Caki2 (cell line): ENCODE measurements at places on chromosomes 7 and 10.

DNA sequence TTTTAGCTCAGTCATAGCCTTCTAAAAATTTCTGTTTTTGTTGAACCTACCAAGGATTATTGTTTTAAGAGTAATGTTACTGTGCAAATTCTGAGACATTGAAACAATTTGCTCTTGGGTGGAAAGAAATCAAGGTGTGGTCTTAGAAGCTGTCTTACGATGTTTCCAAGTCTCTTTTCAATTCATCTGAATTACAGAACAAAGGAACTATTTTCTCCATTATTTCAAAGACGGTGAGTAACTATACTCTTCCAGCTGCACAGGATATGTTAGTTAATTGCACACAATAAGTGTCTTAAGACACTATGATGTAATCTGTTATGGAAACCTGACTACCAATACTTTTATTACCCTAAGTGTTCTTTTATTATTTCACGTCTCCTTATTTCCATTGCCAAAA, 106.8 kb upstream of the POM121L12 start:
- no peak for DNase-seq

GRCh38 chr10:48731654-48732053, 47.0 kb downstream of the WDFY4 start:
- no peak for DNase-seq

DNA sequence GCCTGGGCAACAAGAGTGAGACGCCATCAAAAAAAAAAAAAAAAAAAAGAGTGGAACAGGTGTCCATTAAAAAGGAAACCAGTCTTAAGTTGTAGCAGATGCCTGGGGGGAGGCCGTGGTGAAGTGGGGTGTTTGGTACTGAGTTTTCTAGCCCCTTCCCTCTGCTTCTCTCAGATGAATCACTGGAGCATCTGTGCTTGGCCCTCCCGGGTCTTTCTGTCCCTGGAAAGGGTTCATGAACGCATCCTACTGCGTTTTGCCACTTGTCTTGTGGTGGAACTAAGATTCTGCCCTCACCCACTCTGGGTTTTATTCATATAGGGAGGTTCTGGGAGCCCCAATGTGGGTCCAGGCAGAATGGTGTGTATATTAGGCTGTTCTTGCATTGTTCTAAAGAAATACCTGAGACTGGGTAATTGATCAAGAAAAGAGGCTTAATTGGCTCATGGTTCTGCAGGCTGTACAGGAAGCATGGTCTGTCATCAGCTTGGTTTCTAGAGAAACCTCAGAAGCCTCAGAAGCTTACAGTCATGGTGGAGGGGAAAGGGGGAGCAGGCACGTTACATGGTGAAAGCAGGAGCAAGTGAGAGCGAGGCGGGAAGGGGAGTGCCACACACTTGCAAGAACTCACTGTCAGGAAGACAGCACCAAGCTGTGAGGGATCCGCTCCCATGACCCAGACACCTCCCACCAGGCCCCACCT, 63.5 kb downstream of the CAMK1D start:
- no peak for DNase-seq

- no peak for DNase-seq
These were observed 163.3 kb downstream of the ADARB2 start for GRCh38 chr10:1573981-1574380.

- no peak for DNase-seq
These were observed 82.8 kb downstream of the ALOX5 start for GRCh38 chr10:45456822-45457221.

GRCh38 chr7:39095875-39096619, 118.3 kb downstream of the POU6F2 start:
- no peak for DNase-seq

DNA sequence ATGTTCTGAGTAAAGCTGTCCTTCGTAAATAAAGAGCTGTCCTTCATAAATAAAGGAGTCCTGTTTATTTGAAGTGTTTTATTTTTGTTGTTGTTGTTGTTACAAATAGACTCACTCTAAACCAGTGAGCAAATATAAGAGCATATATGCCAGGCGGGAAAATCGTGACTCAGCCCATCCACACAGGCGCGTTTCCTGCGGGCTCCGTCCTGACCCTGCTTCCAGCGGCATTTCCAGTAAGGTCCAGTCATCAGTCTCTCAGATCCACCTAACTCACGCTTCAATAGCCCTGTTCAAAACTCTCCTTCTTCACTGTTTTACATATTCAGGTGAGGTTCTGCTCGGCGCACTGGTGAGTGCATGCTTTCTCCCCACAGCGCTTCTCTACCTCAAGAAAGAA, 277.2 kb upstream of the ADARB2 start:
- DNase-seq: no peak

- no peak for DNase-seq
These were observed 73.3 kb upstream of the FRMD4A start for GRCh38 chr10:14403881-14404623.

GRCh38 chr7:18471476-18472160, 23.9 kb upstream of the HDAC9 start:
- DNase-seq: no peak

- DNase-seq: no peak
These were observed 30.6 kb downstream of the ZC3HAV1 start for GRCh38 chr7:139078911-139079310.

DNA sequence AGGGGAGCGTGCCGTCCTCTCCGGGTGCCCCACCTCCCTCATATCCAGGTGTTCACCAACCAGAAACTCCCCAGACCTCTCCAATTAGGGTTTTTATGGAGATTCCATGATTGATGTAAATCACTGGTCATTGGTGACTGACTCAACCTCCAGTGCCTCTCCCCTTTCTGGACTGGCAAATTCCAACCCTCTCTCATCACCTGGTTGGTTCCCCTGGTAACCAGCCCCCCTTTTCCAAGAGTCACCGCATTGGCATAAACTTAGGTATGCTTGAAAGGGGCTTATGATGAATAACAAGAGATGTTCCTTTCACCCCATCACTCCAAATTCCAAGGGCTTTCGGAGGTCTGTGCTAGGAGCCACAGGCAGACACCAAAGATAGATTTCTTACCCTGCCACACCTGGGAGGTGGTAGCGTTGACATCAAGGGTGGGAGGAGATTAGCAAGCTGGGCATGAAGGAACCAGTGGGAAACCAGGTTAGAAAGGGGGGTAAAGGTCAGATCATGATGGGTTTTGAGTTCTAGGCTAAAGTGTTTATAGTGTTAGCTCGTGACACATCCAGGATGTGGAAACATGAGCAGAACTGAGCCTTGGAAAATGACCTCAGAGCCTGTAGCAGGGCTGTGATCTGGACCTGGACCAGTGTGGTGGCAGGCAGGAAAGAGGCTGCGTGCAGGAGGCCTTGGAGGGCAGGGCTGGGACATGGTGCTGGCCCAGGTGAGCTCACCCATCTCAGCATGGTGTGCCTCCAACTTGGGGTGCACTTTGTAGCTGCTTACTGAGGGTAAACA, 45.1 kb downstream of the CAMK1D start:
- peak; percentile 38 for DNase-seq

DNA sequence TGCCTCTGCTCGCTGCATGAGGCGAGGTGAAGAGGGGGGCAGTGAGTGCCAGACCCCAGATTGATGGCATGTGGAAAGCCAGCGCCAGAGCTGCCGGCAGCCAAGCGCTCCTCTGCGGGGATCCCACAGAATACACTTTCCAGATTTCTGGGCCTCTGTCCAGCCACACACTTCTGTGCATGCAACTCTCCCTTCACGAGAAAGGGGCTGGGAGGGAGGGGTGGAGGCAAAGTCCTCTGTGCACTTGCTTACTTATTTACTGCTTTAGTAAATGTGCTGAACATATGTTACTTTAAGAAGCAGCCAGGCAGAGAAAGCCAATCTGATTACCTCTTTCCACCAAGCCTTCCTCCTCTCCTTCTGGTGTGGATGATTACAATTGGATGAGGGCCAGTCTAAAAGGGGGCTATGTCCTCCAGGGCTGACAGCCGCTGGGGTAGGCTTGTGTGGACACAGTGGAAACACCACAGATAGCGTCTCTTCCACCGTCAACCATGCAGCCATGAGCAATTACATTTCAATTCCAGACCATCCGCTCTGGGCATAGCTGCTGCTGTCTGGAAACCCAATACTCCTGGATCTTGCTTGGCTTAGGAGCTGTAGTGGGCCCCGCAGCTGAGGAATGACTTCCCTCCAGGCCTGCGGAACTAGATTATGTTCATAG, 322.8 kb upstream of the ANKRD30A start:
- no peak for DNase-seq

- no peak for DNase-seq
These were observed 9.7 kb downstream of the HYCC1 start for GRCh38 chr7:23004247-23004520.

- DNase-seq: no peak
These were observed 68.7 kb downstream of the GNA12 start for GRCh38 chr7:2775376-2775775.

DNA sequence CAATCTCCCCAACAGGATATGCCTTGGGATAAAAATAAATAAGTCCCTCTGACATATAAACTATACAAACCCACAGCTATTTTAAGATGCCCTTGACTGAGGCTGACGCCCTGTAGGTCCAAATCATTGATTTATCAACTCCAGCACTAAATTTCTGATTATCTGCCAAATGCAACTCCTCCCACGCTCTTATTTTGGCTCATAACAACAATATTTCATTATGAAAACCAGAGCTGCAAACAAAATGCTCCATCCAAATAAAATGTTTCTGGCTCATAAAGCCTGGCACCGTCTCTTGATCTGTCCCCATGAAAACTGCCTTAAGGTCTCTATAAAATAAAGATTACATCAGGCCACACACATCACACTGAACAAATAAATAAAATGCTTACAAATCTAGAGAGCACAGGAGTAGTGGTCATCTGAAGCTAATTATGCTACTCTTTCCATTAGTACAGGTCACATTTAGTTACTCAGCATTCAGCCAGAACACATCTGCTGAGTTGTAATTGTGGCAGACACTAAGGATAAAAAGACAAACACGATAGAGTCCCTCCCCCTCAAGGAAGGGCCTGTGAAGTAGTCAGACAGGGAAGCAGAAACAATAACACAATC, 28.8 kb downstream of the CACUL1 start:
- peak; percentile 34 for DNase-seq

- DNase-seq: peak; percentile 64
These were observed 657 bp upstream of the TMEM178B start for GRCh38 chr7:141073173-141073640.

- peak; percentile 49 for DNase-seq
These were observed 186.5 kb upstream of the BET1 start for GRCh38 chr7:94190599-94191061.

DNA sequence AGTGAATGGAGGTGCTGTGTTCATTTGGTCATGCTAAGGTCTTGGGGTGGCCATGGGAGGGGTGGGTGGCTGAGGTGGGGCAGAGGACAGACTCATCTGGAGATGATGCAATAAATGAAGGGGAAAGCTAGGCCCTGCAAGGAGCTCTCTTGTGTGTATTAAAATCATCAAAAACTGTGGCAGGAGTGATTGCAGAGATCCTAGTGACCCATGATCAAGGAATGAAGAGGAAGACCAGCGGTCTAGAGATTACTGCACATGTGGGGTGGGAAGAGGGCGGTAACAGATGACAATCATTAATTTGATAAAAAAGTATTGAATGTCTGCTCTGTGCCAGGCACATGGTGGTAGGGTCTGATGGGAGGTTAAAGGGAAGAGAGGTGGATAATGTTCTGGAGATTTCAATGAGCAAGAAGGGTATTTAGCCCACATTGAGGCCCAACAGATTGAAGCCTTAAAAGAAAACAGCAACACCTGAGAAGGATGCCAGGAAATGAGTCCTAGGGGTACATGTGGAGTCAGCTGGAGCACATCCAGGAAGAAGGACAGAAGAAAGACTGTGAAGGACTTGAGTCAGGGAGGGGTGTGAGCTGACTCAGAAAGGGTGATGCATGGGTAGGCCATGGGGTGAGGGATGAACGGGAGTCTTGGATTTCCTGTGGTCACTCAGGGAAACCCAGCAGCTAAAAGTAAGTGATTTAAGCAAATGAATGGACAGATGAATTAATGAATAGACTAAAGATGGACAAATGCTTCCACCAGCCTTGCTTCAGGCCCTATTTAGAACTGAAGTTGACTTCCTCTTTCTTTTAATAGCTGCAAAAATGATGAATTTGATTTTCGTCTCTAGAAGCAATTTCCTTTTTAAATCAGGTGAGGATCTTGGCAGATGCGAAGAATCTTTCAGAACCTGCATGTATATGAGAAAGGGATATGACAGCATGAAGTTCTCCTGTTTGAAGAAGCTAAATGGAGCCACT, 83.1 kb upstream of the IGFBP3 start:
- peak; percentile 39 for DNase-seq

GRCh38 chr10:110805292-110805691, 66.4 kb upstream of the PDCD4 start:
- DNase-seq: no peak

DNA sequence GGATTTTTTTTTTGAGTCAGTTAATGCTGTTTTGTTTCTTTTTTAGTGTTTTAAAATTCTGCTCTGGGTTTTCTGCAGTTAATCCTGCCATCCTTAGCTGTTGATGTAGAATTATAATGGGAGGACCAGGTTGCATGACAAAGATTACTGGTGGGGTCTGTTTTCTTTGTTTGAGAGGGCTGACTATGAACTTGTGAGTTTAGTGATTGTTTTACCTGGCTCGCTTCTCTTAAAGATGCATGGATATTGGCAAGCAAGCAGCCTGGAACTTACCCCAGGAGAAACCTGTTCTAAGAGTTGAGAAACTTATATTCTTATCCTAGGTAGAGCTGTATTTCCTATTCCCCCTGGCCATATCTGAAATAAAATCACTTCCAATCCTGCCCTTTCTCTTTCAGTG, 727.8 kb downstream of the GRM8 start:
- DNase-seq: no peak

GRCh38 chr7:99004216-99004615, 125.9 kb downstream of the TRRAP start:
- no peak for DNase-seq

DNA sequence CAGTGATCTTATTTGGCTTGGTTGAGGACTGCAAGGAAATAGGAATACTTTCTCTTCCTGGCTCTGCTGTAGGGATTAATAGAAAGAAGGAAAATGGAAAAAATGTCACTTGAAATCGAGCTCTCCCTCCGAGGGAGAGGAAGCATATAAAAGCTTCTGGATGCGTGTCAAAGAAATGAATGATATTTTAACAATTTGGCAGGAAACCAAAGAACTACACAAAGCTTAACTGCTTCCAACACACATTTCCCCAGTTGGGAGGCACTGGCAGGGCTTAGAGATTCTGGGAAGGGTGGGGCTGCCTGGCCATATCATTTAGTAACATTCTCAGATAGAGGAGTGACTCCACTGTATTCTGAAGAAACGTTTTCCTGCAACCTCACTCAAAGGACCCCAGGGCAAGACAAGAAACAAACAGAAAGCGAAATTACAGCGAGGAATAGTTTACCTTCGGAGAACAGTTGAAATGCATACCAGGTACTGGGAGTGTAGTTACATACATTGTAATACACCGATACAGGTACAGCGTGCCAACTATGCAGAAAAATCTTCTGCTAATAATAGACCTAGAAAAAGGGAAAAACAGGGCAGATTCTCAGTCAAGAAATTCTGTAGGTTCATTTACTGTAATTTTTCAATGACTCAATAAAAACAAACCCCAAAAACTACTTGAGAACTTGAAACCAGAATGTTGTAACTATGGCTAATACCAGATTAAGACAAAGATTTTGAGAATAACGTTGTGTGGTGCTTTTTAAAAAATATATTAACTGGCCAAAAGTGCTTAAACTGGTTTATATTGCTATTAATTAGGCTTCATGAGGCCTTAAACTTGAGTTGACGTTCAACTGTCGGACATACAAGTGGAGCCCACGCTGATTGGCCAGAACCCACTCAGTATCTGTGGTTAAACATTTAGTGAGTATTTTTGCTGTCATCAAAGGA, 75.7 kb upstream of the ASAH2 start:
- no peak for DNase-seq

GRCh38 chr7:107995184-107996071, 7.5 kb downstream of the LAMB1 start:
- peak; percentile 82 for DNase-seq
